ENCODE measurements at places on chromosomes 16 and 17.

GRCh38 chr17:5861246-5861645 lies 208.9 kb upstream of the WSCD1 start:
- no peak for DNase-seq

DNA sequence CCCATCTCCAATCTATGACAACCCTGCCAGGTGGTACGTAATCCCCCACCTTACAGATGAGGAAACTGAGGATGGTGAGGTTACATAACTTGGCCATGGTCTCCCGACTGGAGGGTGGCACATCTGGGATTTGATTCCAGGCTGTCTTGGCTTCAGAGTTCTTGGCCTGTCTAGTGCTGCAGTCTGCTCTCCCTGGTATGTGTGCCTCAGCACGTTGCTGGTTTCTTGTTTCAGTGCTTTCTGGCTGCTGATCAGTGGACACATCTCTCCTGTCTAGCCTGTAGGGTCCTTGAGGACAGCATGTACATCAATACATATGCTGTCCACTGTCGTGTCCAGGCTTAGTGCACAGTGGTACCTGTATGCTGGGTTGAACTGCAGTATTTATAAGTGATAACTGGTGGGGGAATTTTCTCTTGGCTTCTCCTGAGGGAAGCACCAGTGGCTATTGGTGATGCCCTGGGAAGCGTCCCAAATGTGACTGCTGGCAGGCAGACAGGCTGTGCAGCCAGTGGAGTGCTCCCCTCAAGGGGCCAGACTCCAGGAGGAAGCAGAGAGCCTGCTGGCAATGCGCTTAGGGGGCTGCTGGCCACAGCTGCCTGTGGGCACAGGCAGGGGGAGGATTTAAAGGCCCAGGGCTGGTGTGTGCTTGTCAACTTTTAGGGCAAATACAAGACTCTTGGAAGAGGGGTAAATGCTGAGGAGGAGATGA lies 14.4 kb downstream of the CTRL start:
- no peak for DNase-seq

- no peak for DNase-seq
These were observed 14.2 kb upstream of the CACNG4 start for GRCh38 chr17:66950325-66950724.

DNA sequence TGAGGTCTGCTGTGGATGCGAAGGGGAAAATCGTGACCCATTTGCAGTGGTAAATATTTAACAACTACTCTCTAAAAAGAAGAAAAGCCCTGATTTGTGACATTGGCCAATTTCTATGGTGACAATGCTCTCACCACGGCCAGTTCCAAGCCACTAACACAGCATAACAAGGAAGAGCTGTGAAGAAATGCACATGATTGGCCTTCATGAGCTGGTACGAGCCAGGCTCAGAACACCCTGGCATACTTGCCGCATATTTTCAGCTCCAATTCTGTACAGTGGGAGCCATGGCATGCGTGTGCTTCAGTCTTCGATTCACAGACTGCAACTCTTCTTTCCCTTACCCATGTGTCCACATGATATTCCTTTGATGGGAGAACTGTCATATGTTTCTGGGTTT lies 363.9 kb upstream of the CDH5 start:
- DNase-seq: no peak

GRCh38 chr17:73874008-73874720 lies 229.9 kb upstream of the SDK2 start:
- no peak for DNase-seq

DNA sequence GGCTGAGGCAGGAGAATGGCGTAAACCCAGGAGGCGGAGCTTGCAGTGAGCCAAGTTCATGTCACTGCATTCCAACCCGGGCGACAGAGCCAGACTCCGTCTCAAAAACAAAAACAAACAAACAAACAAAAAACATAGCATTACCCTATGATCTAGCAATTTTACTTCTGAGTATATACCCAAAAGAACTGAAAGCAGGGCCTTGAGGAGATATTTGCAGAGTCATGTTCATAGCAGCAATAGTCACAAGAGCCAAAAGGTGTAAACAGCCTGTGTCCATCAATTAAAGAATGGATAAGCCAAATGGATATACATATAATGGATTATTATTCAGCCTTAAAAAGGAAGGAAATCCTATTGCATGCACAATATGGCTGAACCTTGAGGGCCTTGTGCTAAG lies 63.1 kb downstream of the TOM1L2 start:
- DNase-seq: no peak

DNA sequence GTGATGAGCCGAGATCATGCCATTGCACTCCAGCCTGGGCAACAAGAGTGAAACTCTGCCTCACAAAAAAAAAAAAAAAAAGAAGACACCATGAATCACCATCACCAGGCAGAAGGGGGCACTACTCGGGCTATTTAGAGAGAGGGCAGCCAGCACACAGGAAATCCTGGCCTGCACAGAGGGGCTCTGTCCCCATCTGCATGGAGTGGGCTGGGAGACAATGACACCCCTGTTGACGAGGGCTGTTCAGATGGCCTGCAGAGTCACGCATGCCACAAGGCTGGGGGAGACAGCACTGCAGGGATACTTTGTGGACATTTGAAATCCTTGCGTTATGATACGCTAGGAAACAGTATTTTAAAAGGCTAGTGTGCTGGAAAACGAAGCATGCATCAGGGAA lies 48.3 kb downstream of the CUEDC1 start:
- DNase-seq: peak; percentile 74

GRCh38 chr16:25014500-25015147 lies 545 bp downstream of the ARHGAP17 start:
- peak; percentile 63 for DNase-seq

GRCh38 chr17:33371377-33371776 lies 78.3 kb upstream of the ASIC2 start:
- no peak for DNase-seq

DNA sequence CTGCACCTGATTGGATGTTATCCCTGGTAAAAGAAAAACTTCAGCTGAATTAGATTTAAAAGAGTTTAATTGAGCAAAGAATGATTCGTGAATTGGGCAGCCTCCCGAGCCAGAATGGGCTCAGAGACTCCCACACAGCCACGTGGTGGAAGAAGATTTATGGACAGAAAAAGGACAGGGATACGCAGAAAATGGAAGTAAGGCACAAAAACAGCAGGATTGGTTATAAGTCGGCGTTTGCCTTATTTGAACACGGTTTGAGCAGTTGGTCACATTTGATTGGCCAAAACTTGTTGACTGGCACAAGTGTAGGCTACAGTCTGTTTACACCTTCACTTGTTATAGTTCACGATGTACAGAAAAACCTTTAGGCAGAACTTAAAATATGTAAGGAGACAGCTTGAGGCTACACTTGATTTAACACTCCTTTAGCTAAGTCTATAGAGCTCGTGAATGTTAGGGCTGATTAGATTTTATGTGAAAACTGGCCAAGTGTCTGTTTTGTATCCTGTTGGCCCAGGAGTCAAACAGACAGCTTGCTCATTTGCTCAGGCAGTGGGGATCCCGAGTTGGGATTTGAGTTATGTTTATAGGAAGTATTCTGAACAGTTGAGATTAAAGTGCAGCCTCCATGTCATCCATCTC lies 119.5 kb upstream of the SHISA6 start:
- DNase-seq: no peak

GRCh38 chr17:61394630-61395408 lies 4.8 kb upstream of the TBX2 start:
- DNase-seq: no peak

GRCh38 chr16:87829622-87829980 lies 39.7 kb downstream of the SLC7A5 start:
- DNase-seq: no peak

GRCh38 chr17:77205396-77206125 lies 64.8 kb downstream of the SEC14L1 start:
- no peak for DNase-seq

DNA sequence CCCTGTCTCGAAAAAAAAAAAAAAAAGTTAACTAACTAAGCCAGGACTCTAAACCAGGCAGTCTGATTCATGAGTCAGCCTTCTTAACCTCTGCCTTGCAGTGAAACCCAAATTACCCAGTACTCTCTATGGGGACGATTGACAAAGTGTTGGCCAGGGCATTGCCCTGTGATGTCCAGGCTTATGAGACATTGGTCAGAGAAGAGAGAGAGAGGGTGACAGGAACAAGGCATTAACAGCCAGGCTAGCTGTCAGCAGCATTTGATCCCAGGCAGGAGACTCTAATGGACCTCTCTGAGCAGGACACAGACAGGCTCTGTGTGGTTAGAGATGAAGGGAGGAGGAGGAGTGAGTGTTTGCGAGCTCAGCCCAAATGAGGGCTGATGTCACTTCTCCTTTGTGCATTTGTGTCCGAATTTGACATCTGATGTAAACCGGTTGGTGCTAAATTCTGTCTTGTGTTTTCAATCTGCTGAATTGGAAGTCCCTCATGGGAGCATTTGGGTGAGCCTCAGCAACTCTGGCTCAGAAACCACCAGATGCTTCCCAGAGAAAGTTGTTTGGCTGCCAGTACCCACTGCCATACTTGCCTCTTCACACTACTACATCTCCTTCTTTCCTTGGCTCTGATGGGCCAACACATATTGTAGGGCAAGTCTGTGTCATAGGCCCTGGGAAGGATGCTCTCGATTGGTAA lies 4.3 kb upstream of the MYL4 start:
- no peak for DNase-seq

- DNase-seq: no peak
These were observed 26.0 kb downstream of the PKD1L3 start for GRCh38 chr16:71974068-71974818.

- DNase-seq: peak; percentile 63
These were observed 27.4 kb upstream of the CACNA1H start for GRCh38 chr16:1125471-1125870.

DNA sequence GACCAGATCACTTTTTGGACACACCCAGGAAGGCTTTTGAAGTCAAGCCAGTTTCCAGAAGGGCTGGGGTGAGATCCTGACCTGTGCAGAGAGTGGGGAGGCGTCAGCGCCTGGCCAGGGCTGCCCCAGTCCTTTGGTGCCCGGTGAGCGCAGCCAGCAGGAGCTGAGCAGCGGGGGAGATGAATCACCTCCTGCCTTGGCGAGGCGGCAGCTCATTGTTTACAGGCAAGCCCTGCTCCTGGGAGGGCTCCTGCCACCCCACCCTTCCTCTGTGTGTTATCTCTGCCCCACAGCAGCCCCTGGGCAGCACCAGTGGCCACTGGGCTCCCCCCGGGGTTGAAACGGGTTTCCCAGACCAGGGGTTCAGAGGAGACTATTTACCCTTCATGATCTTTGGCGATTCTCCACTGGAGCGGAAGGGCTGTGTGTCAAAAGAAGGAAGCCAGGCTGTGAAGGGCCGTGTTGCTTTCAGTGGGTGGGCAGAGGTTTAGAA lies 14.1 kb upstream of the ITGB4 start:
- DNase-seq: no peak
